ENCODE measurements at places on chromosomes 5 and 9.

- no peak for DNase-seq
These were observed 14.1 kb upstream of the SLC25A51 start for GRCh38 chr9:37917801-37918664.

DNA sequence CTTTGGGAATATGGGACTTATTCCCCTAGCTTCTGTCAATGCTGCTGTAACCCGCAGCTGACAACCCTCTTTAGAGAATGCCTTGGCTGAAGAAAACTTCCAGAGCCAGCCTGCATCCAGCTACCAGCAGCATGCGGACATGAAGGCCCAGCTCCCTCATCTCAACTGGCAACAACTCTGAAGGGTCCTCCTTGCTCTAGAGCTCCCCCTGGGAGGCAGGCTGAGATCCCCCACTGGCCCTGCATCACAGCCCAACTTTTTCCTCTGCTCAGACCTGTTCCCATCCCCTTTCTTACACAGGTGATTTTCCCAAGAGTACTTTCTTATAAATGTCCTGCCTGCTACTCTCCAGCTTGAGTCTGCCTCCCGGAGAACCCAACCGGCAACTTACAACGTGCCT, 18.7 kb upstream of the WNT8A start:
- DNase-seq, result no peak

DNA sequence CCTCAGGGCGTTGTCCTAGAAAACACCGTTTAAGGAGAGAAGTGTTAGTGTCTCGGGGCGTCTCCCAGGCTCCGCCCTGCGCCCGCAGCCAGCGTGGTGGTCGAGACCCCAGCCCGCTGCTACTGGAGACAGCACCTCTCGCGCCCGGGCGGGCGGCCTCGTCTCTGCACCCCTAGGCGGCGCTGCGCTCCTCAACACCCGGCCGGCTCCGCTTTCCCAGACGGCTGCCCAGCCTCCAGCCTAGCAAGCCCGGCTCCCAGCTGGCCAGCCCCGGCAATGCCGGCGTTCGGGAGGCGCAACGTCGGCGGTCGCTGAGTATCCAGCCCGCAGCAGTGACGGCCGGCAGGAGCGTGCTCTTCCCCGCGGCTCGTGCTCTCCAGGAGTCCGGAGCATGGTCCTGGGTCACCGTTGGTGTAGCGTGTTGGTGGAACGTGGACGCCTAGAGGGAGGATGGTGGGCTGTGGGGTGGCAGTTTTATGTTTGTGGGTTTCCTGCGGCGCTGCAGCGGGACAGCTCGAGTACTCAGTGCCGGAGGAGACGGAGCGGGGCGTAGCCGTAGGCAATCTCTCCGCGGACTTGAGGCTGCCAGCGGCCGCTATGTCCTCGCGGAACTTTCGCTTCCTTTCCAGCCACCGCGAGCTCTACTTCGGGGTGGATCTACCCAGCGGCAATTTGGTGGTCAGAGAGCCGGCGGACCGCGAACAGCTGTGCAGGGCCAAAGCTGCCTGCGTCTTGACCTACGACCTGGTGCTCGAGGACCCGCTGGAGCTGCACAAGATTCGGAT, 536 bp downstream of the PCDHAC1 start:
- DNase-seq, result peak; percentile 31

GRCh38 chr5:61429906-61430305, 97.8 kb downstream of the ZSWIM6 start:
- DNase-seq, result no peak

DNA sequence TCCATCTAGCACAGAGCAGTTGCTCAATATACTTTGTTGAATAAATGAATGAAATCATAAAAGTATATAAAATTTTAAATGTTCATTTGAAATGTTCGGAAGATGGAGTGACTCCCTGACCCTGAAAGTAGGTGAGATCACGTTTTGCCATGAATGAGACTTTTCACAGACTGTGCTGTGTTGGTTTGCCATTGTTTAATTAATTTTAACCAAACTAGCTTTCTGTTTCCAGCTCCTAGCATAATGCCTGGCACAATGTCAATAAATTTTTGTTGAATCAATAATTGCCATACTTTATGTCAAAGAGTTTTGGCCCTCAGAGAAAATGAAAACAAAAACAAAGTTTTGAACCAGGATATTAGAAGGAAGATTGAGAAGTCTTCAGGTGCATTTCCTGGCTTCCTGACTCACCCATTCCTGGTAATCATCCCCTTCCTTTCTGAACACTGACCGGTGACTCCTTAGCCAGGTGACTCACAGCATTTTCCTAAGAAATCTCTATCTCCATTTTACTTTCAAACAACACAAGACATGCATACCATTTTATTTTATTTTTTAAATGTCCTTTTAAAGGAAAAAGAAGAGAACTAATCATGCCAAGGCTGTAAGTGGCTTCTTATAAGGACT, 15.1 kb downstream of the SLC28A3 start:
- no peak for DNase-seq

Measured in activated CD4-positive, CD25-positive, alpha-beta regulatory T cell treated with anti-CD3 and anti-CD28 coated beads, Interleukin-2, amount 50 U/mL, for 72 hours (primary cell).